ENCODE measurements at places on chromosomes 2 and 18.

- peak; percentile 36 for DNase-seq
- no peaks in the 10 kb centered on the region for H3K4me1 ChIP-seq
- peaks cover 24% of the 10 kb centered on the region for H3K36me3 ChIP-seq
- peak overlapping the region; percentile 79 for H3K27ac ChIP-seq
These were observed 40.0 kb upstream of the MCM6 start for GRCh38 chr2:135916207-135916606.

- H3K4me1 ChIP-seq, result no peaks in the 10 kb centered on the region
- DNase-seq, result no peak
- no peaks in the 10 kb centered on the region for H3K27me3 ChIP-seq
- no peaks in the 10 kb centered on the region for H3K36me3 ChIP-seq
- no peak overlapping the region for H3K4me3 ChIP-seq
These were observed 53.9 kb downstream of the PRKRA start for GRCh38 chr2:178397002-178397605.

DNA sequence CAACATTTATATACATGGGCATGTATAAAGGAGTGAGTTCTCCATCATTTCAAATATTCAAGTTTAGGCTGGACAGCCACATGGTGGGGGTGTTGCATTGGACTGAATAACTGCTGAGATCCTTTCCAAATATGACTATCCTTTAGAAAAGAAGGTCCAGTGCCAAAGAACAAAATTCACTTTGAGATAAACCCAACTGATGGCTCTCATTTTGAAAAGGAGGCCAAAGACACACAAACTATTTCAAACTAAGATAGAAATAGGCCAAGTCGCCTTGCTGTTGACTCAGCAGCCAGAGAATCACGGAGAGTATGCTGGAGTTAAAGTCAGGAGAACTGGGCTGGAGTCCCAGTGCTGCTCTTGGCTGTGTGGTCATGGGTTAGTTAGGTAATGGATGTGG lies 204.5 kb upstream of the LRATD1 start:
- H3K4me3 ChIP-seq, result no peak overlapping the region
- DNase-seq, result no peak
- H3K27ac ChIP-seq, result no peak overlapping the region

- no peak for DNase-seq
- no peak overlapping the region for H3K27ac ChIP-seq
- no peaks in the 10 kb centered on the region for H3K27me3 ChIP-seq
- H3K4me3 ChIP-seq, result no peak overlapping the region
These were observed 242.9 kb upstream of the GYPC start for GRCh38 chr2:126413079-126413478.

DNA sequence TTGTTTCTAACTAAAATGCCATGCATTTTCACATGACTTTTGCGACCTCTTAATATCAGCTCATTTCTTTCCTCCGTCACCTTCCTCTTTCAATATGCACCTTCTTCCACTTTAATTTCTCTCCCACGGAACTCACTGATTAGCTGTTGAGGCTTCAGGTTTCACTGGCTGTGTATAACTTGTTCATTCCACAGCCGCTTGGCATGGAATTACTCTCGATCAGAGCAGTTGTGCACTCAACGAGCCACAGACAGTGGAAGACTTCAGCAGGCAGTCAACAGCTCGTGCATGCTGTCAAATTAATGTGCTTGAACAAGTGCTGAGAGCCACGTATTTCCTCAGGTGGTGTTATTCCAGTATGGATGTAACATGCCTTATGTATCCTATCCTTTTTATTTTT lies 491.2 kb upstream of the DDX18 start:
- no peaks in the 10 kb centered on the region for H3K36me3 ChIP-seq
- H3K4me1 ChIP-seq, result no peaks in the 10 kb centered on the region
- H3K27ac ChIP-seq, result no peak overlapping the region

DNA sequence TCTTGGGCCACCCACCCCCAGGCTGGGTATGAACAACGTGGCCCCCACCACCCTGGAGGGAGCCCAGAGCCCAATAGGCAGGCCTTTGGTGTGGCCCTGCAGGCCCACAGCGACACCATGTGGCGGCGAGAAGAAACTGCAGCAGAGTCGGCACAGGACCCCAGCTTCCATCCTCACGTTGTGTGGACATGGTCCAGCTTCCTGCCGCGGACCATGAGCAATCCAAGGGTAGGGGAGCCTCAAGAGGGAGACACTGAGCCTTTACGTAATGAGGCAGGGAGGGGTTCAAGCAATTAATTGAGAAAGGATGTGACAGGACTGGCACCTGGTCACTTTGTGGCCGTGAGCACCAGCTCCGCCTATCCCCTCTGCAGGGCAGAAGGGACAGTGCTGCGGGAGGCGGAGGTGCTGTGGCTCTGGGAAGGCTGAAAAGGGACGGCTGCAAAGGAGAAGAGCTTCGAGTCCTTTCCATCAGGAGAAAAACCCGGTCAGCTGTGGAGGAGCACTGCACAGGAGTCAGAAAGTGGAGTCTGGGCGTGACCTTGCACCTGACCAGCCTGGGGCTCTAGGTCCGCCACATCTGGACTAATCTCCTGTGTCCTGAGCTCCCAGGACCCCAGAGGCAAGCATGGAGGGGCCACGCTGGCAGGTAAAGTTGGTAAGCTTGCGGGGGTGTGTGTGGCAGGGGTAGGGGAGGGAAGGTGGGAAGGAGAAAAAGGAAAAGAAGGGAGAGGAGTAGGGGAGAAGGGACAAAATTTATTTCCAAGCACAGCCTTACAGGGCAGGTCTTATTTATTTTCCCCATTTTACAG lies 44.9 kb downstream of the TMEM37 start:
- no peaks in the 10 kb centered on the region for H3K4me1 ChIP-seq
- peak; percentile 28 for DNase-seq
- no peak overlapping the region for H3K4me3 ChIP-seq
